Hematopoietic multipotent progenitor cell treated with erythropoietin and hydrocortisone succinate and interleukin-3 and kit ligand, for 4 days (in vitro differentiated cells): ENCODE measurements at places on chromosomes 6 and 20.
A peak's percentile ranks its signal among the peaks of the same experiment; 100 is the strongest.

GRCh38 chr6:79617518-79617941 is 13.6 kb upstream of the SH3BGRL2 start:
- no peak for DNase-seq

- no peak for DNase-seq
Measured at GRCh38 chr6:56040223-56040622, 164.8 kb upstream of the BMP5 start.

DNA sequence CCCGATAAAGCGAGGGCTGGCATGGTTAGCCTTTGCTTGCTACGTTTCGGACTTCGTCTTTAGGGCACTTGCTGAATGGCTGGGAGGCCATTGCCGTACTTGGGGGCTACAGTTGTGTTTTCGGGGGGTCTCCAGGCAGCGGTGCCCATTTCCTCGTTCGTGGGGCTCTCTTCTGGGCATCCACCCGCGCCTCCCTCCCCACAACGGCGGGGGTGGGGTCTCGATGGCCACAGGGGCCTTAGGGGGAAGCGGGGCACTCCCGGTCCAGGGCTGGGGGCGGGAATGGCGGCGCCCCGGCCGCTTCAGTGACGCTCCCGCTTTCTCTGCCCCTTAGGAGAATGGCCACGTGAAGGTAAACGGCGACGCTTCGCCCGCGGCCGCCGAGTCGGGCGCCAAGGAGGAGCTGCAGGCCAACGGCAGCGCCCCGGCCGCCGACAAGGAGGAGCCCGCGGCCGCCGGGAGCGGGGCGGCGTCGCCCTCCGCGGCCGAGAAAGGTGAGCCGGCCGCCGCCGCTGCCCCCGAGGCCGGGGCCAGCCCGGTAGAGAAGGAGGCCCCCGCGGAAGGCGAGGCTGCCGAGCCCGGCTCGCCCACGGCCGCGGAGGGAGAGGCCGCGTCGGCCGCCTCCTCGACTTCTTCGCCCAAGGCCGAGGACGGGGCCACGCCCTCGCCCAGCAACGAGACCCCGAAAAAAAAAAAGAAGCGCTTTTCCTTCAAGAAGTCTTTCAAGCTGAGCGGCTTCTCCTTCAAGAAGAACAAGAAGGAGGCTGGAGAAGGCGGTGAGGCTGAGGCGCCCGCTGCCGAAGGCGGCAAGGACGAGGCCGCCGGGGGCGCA is 2.4 kb downstream of the MARCKS start:
- DNase-seq, result peak; percentile 25

DNA sequence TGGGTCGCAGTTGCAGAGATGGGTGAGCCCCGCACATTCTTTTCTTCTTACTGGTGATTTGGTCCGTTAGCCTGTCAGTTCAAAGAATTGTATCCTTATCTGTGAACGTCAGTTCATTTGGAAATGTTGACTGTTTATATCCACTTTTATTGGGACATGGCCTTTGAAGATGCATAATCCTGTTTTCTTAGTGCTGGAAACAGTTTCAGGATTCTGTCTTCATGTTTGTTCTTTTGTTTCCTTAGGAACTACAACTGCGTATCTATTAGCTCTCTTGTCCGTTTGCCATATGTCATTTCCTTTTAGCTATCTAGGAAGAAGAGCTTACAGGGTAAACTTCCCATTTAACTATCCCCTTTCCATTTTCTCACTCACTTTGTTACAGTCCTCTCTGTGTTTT is 35.0 kb upstream of the TULP1 start:
- no peak for DNase-seq

GRCh38 chr6:131822119-131822518 is 14.3 kb downstream of the ENPP1 start:
- DNase-seq, result no peak

DNA sequence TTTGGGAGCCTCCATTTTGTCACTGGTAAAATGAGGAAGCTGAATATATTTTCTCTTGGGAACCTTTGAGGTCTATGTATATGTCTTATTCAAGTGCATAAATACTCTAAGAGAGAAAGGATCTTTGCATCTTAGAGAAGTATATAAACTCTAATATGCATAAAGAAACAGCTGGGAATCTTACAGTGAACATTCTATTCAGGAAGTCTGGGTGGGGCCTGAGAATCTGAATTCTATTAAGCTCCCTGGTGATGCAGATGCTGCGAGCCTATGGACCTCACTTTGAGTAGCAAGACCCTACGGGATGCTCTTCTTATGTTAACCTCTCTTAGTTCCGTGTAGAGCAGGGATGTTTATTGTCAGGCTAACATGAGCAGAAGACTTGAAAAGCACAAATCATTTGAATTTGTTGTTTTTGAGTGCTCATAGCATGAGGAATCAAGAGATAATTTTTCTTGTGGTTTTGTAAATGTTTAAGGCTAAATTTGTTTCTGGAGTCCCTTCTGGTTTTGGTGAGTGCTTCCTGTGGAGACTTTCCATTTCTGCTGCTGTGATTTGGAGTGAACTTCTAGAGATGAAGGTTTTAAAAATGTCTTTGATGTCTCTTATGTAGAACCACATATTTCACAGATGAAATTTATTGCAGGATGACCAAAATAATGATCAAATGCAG is 281.2 kb upstream of the JAG1 start:
- DNase-seq, result no peak

- no peak for DNase-seq
Measured at GRCh38 chr20:51423810-51424209, 118.7 kb downstream of the NFATC2 start.

- DNase-seq, result no peak
Measured at GRCh38 chr20:61976263-61976643, 89.4 kb downstream of the TAF4 start.

DNA sequence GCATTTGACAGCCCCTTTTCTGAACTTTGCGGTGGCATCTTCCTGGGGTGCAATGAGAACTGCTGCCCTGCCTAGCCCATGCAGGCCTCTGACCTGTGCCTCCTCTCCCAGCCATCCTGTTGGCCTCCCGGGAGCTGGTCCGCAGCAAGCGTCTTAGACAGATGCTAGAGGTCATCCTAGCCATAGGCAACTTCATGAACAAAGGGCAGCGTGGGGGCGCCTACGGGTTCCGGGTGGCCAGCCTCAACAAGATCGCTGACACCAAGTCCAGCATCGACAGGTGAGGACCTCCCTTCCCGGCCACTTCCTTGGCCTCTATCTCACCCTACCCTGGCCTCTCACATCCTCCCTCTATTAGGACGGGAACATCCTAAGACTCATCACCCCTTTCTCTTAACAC is 37.6 kb downstream of the MOCS1 start:
- DNase-seq, result no peak

GRCh38 chr6:163339466-163339865 is 75.1 kb upstream of the QKI start:
- no peak for DNase-seq

GRCh38 chr20:39264506-39265172 is 302.5 kb downstream of the DHX35 start:
- DNase-seq, result peak; percentile 67

- DNase-seq, result peak; percentile 40
Measured at GRCh38 chr20:23142162-23143050, 56.3 kb upstream of the CD93 start.

DNA sequence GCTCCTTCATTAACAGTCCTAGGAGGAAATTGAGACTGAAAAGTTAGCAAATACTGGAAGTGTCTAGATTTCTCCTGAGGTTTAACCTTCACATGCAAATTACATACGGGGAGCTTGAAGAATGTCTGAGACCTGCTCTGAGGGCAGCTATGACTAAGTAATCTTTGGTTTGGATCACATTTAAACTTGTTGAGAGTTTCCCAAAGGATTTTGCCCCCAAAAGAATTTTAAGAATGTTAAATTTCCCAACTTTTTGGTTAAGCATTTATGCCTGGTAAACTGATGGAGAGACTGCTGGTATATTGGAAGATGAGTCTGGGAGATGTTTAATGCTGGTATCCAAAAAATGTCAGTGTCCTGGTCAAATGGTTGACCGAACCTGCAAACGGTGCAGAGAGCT is 97.0 kb downstream of the RREB1 start:
- DNase-seq, result no peak

- peak; percentile 38 for DNase-seq
Measured at GRCh38 chr20:44089987-44090674, 96.9 kb downstream of the JPH2 start.

DNA sequence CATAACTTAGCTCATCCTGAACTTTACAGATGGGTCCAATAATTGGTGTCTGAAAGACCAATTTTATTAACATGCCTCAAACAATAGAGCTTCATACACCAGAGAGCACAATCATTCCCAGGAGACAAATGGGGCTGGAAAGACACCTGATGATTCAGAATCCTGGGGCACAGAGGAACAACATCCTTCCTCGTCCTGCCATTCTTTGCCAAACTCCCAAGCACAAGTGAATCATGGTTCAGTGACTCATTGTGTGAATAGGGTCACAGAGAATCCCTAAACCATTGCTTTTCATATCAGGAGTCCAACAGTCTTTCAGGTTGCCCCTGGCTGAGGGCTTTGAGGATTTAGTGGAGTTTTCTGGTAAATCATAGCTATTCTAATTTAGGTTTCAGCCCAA is 266.4 kb upstream of the BMP2 start:
- no peak for DNase-seq

DNA sequence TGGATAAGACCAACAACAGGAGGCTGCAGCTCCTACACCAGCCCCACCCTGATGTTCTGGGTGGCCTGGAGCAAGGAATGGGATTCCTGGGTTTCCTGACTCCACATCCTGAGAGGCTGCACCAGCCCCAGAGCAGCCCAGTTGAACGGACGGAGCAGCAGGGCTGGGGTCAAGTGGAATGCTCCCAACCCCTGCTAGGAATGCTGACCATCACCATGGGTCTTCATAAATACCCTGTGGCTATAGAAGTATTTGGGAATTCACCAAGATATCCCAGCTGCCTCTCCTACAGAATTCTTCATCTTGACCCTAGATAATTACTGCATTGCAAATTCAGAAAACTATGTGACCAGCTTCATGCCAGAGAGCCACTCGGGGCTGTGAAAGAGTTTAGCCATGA is 180.3 kb downstream of the THBS2 start:
- no peak for DNase-seq

- no peak for DNase-seq
Measured at GRCh38 chr6:31075528-31075927, 36.8 kb downstream of the C6orf15 start.

GRCh38 chr6:165695722-165696515 is 32.9 kb upstream of the PDE10A start:
- no peak for DNase-seq

GRCh38 chr6:101341926-101342325 is 51.6 kb upstream of the GRIK2 start:
- no peak for DNase-seq

GRCh38 chr6:119612911-119613381 is 263.4 kb upstream of the MAN1A1 start:
- no peak for DNase-seq

GRCh38 chr6:169215201-169215681 is 38.4 kb downstream of the THBS2 start:
- no peak for DNase-seq

- no peak for DNase-seq
Measured at GRCh38 chr6:163248051-163248450, 166.5 kb upstream of the QKI start.
